NCI-H1092 (cell line): ENCODE measurements at places on chromosomes 6 and 20.

DNA sequence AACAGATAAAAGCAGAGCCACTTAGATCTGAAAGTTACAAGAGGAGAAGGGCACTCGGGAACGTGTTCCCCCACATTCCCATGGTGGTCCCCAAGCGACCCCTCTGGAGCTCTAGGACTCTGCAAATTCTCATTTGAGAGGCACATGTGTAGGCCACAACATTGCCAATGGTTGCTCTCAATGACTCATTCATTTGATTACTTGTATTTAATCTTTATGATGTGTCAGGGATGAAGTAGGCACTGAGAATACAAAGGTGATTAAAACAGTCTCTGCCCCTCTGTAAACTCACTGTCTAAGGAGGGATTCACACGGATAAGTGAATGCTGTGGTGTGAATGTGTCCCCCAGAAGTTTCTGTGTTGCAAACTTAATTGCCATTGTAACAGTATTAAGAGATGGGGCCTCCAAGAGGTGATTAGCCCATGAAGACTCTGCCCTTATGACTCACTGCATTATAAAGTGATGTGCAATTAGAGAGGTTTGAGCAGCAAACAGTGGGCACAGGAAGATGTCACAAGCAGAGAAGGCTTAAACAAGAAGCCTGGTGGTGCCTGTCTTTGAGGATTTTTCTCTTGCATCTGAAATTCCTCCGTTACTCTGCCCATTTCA lies 34.0 kb upstream of the TRAM2 start:
- DNase-seq, result no peak

DNA sequence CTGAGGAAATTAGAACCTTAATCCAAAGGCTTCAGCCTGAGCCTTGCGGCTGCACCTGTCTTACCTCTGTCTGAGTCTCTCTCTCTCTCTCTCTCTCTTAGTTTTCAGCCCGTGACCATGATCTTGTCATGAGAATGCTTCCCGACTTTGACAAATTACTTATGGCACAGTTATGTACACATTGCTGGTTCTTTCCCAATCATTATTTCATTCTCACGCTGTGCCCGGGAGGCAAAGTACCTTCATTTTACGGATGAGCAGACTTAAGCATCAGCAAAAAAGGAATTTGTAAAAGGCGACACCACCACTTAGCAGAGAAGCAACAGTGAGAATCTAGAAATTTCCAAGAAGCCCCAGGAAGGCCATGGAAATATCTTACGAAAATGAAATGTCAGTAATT lies 54.6 kb downstream of the GMPR start:
- DNase-seq, result no peak

GRCh38 chr6:51868591-51869355 lies 218.6 kb downstream of the PKHD1 start:
- no peak for DNase-seq

GRCh38 chr6:126795161-126795560 lies 323.3 kb upstream of the RSPO3 start:
- DNase-seq, result no peak

DNA sequence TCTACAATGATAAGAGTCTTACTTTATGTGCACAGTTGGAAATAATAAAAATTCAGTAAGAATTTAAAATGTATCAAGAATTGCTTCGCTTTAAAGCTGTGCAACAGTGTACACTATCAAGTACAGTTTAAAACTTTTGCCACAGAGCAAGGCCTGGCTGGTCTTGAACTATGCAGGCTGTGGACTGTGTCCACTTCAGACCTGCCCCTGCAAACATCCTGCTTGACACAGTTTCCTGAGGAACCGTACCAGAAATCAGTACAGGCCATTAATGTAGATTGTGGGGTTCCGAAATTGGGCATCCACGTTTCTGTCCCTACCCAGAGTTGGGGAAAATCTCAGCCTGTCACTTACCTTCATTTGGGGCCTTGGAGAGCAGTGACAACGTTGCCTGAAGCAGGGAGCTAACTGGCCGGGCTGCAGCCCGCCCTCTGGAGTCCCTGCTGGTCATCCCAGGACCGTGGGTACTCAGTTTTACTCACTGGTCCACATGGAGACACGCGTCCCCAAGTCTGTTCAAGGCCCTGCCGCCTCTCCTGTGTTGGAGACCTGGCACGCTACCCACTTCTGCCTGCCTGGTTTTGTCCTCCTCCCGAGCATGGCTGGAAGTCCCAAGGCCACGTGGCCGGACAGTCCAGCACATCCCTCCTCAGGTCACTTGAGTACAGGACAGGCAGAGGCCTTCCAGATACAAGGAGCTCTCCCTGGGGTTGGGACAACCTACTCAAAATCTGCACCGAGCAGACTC lies 8.4 kb downstream of the NINL start:
- no peak for DNase-seq

- no peak for DNase-seq
These were observed 189.4 kb upstream of the PREP start for GRCh38 chr6:105592329-105592728.

DNA sequence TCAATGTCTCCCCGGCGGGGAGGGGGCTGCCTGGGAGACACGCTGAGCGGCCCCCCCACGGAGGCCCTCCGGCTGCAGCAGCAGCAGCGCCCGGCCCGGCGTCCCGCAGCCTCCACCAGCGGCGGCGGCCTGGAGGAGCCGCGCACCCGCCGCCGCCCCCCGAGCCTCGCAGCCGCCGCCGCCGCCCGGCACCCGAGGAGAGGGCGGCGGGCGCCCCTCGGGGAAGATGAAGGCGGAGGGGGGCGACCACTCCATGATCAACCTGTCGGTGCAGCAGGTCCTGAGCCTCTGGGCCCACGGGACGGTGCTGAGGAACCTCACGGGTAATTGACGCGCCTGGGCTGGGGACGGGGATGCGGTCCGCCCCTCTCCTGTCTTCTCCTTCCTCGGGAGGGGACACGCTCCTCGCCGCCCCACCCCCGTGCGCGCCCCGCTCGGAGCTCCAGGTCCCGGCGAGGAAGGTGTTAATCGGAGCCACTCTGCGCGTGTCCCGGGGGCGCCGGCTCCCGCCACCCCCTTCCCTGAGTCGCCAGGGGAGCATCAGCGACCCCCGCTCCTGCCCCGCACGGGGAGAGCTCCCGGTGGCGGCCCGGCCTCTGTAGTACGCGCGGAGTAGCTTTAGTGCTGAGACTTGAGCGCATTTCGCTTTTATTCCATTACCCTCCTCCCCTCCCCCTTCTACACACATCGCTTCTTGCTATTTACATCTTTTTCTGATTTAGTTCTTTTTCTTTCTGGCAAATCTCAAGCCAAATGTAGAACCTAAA lies 686 bp downstream of the TMEM170B start:
- DNase-seq, result no peak

- DNase-seq, result no peak
These were observed 25.4 kb upstream of the C20orf144 start for GRCh38 chr20:33636776-33637175.

DNA sequence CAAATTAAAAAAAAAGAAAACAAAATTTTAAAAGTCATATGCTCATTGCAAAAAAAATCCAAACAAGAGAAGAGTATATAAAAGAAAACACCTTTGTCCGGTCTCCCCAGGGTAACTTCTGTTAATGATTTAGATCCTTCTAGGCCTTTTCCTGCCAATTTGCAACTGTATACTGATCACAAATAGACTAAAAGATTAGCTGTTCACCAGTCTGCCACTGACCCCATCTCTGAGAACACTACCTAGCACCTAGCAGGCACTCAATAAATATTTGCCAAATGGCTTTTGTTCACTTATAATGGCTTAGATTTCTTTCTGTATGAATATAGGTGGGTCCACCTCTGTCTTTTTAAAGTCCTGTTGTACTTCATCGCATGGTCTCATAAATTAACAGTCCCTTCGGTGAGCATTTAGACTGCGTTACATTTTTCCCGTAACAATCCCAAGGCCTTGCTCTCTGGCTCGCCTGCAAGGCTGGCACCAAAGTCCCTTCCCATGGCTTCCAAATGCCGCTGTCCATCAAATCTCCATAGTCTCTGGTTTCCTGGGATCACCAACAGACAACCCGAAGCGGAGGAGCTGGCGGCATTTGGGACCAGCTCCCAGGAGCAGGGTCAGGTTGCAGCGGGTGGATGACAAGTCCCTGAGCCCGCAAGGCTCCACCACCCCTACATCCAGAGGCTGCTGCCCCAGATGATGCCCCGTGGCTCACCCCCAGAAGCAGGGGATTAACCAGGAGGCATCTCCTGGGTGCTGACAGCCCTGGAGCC lies 11.8 kb downstream of the JPH2 start:
- no peak for DNase-seq

GRCh38 chr20:51934301-51935002 lies 132.1 kb upstream of the SALL4 start:
- DNase-seq, result no peak

- no peak for DNase-seq
These were observed 894.3 kb downstream of the TFAP2A start for GRCh38 chr6:9520417-9521151.

GRCh38 chr20:47201074-47201730 lies 155.3 kb downstream of the ZMYND8 start:
- no peak for DNase-seq

DNA sequence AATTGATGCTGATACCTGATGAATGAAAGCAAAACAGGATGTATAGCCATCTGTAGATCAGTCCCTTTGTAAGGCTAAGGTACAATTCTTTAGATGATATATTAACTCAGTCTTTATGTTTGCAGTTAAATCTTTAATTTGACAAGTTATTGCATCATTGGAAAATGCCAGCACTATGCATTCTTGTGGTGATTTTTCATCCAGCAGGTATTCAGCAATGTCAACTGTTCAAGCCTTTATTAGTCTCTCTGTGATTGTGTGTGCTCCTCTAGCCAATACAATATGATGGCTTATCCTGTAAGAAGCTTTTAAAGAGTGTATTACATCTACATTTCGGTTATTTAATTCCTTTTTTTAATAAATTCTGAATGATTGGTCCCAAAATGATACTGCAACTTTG lies 34.3 kb downstream of the HLA-DMB start:
- no peak for DNase-seq

GRCh38 chr20:44738813-44739477 lies 6.7 kb upstream of the KCNK15 start:
- DNase-seq, result peak; percentile 43

GRCh38 chr6:132188556-132189264 lies 212.6 kb downstream of the MOXD1 start:
- DNase-seq, result no peak

- DNase-seq, result no peak
These were observed 118.4 kb downstream of the GRM4 start for GRCh38 chr6:34027445-34027936.

- DNase-seq, result no peak
These were observed 19.0 kb upstream of the TLDC2 start for GRCh38 chr20:36856691-36857635.

GRCh38 chr6:15575357-15576033 lies 87.3 kb downstream of the DTNBP1 start:
- DNase-seq, result no peak

- DNase-seq, result no peak
These were observed 11.5 kb downstream of the DLL1 start for GRCh38 chr6:170279426-170279825.

GRCh38 chr6:98764373-98764911 lies 69.9 kb upstream of the POU3F2 start:
- DNase-seq, result no peak

DNA sequence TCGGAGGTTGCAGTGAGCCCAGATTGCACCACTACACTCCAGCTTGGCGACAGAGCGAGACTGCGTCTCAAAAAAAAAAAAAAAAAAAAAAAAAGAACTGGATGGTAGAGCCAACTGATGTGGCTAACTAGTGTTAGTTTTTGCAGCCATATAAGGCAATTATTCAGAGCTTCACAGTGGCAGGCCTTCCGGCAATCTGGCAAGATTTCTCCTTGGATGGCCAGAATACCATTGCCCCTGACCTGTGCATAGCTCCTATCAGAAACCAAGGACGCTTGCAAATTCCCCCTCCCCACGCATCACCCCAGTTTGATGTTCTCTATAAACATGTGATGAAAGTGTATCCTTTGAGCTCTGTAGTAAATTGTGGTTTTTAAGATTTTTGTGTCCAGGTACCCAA lies 127.0 kb downstream of the RNF144B start:
- DNase-seq, result no peak

DNA sequence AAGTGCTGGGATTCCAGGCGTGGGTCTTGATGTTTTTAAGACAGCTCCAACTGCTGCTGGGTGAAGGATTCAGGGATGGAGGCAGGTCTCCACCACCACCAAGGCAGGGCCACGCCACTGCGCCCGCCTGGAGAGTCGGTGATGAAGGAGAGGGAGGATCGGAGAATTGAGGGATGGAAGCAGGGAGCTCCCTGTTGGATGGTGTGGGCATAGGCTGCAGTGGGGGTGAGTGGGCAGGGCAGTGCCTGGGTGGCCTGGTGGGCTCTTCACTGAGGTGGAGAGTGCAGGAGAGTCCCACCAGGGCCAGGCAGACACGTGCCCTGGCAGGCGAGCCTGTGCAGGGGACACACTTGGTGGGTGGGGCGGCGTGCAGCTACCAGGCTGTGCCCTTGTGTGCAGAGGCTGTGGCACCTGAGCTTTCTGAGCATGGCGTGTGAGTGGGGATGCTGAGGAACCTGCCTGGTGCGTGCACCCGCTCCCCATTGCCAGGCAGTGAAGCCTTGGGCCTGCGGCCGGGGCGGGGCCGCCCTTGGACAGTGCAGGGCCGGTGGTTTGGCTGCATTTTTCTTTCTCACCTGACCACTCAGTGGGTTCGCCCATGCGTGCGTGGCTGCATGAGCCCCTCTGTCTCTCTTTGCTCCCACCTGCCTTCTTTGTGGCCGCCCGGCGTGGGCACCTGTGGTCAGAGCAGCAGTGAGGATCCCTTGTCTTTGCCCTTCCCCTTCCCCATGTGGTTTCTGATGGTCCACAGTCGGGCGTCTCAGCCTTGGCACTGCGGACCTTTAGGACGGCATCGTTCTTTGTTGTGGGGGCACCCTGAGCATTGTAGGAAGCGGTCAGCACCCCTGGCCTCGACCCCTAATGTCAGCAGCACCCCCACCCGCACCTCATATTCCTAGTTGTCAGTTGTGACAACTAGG lies 11.3 kb downstream of the RBM38 start:
- no peak for DNase-seq

- no peak for DNase-seq
These were observed 38.1 kb upstream of the ISM1 start for GRCh38 chr20:13183005-13183404.

- no peak for DNase-seq
These were observed 69.3 kb downstream of the CLIC5 start for GRCh38 chr6:45946352-45946751.

DNA sequence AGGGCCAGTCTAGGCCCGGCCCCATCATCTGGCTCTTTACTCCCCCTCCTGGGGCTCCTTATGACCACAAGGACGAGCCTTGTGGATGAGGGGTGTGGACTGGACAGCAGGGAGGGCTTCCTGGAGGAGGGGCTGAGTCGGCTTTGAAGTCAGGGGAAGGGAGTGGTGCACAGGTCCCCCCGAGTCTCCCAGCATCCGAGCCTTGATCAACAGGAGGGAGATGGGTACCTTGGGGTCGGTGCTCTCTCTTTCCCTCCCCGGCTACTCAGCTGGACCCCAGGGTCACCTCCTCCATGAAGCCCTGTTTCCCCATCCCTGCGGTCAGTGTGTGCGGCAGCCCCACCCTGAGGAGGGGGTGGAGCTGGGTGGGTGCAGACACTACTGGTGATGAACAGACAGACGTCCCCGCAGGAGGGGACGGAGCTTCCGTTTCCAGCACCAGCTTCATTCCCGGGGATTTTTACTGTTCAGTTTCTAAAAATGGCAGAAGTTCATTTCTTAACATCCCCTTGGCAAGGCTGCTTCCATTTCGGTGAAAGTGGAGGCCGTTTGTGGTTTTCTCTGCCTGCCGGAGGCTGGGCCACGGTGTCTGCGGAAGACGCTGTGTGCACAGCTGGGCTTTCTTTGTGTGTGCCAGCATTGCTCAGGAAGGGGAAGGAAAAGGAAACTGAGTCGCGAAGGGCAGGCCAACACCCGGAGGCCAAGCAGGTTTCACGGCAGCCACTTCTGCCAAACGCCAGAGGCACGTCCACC lies 19.6 kb downstream of the NTSR1 start:
- DNase-seq, result no peak

- DNase-seq, result no peak
These were observed 49.0 kb downstream of the COL19A1 start for GRCh38 chr6:69915346-69915745.
